ENCODE measurements at places on chromosomes 3 and 15.

- DNase-seq, result peak; percentile 12
Measured at GRCh38 chr3:127547761-127548605, 42.5 kb downstream of the TPRA1 start.

DNA sequence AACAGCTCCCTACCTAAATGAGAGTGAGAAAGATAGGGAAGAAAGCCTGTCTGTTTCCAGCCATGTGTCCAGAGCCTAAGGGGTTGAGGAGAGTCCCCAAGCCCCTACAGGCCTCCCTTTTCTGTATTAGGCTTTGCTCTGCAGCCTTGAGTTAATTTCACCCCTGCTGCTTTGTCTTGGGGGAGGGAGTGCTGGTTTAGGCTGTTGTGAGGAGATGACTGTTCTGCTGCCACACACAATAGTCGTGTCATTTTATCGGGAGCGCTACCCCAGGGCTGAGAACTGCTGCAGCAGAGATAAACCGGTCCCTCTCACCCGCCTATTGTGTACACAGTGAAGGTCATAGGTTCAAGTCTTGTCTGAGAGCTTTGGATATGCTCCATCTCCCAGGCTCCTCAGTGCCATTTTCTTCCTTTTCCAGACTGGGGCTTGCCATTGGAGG lies 1.4 kb downstream of the ZNF609 start:
- peak; percentile 28 for DNase-seq

GRCh38 chr3:67790043-67790442 lies 135.6 kb upstream of the SUCLG2 start:
- DNase-seq, result peak; percentile 27

DNA sequence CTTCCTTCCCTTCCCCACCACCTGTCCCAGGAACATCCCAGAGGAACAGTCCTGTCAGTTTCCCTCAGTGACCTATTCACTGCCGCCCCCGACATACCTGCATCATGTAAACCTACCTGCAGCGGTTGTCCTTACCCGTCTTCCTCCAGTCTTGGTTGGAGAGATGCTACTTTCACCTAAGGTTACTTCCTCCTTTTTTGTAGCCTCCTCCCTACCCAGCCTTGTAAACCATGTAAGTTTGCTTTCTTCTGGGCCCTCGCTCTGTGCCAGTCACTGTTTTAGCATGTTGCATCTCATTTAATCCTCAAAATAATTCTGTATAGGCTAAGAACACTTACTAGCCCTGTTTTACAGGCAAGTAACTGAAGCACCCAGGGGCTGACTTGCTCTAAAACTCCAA lies 58.3 kb downstream of the GPR171 start:
- no peak for DNase-seq

GRCh38 chr15:86644339-86644738 lies 564.7 kb downstream of the AGBL1 start:
- peak; percentile 89 for DNase-seq

GRCh38 chr3:124586126-124587052 lies 143.9 kb upstream of the UMPS start:
- DNase-seq, result no peak

DNA sequence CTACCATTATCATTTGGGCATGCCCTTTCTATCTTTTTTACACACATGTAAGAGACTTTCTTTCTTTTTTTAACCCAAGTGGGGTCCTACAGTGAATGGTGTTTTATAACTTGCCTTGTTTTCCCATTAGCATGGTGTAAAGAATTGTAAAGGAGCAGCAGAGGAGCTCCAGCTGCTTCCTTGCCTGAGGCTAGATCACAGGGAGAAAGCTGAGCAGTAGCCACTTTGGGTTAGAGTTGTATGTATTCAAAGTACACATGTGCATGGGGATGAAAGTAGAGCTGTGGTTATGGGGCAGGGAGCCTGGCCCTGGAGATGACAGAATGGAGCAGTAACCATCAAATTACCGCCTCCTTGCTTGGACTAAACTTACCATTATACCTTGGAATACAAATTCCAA lies 231.1 kb upstream of the PDZRN3 start:
- no peak for DNase-seq

- peak; percentile 31 for DNase-seq
Measured at GRCh38 chr3:139934613-139935015, 371 bp upstream of the CLSTN2 start.

All from bronchial epithelial cell (primary cell).